ENCODE measurements at places on chromosomes 12 and 14. TPM values are rescaled to one million over a fixed set of nuclear protein-coding genes. Genes with fewer than 3 reads are reported as not detected.

ACTR10 gene
- 87.7 TPM for total RNA-seq

KCNK13 gene
- not detected for total RNA-seq

ACYP1 gene
- 9.7 TPM for total RNA-seq

VWF gene
- total RNA-seq: 0.23 TPM

PROX2 gene
- total RNA-seq: not detected

SPIC gene
- total RNA-seq: not detected

TEX52 gene
- total RNA-seq: not detected

PTPRO gene
- 1.7 TPM for total RNA-seq

DNA sequence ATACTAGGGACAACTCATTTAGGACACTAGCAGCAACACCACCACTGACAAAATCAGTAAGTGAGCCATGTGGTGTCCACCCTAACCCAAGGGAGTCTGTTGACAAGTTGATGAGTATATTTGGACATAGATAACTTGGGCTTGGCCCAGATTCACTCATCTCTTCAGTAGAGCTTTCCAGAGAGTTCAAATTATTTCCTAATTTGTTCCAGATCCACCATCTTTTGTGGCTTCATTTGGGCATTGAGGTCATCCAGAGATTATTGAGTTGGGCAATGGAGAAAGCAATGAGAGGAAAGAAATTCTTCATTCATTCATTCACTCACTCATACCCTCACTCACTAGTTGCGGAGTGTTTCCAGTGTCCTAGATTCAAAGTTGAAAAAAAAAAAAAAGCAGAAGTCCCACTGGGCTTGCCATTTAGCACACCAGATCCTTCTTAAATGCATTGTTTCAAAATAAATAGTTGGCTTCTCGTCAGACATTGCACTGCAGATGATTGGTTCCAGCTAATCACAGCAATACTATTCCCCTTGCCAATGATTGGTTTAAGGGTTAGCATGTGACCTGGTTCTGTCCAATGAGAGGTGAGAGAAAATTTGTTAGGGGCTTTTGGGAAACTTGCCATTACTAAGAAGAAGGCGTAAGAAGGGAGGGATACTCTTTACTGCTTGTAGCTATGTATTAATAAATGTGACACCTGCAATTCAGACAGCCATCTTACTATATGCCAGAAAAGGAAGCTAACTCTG is 31.8 kb upstream of the WSCD2 start:
- no peak for DNase-seq

DNA sequence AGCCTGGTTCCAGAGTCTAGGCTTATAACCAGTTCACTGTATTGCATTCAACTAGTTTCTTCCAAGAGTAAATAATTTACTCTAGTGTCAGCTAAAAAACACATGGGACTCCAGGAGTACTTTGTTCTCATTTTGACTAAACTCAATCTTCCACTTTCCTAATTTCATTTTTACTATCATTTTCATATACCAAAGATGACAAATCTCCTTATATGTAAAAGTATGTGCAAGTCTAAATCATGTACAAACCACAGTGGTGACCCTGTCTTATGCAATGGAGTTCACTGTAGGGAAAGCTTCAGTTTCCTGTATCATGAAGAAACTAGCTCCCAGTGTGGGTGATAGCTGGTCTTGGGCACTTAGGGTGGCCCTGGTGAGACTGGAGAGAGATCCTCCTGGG is 151.6 kb downstream of the HELB start:
- no peak for DNase-seq

DNA sequence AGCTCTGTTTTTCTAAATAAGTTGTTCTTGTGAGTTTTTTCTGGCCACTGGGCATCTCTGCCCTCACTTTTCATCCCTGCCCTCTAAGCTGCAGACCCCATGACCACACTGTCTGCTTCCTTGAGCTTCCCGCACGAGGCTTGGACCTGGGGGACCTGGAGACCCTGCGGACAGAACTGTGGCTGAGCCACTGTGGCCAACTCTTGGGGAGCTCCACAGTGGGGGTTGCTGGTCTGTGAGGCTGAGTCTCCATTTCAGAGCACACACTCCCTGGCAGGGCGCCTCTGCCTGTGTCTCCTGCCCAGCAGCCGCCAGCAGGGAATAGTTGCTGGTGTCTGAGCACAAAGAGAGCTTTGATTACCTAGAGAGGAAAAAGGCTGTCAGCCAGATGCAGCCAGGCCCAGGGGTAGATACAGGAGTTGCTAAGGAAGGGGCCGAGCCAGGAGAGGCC is 13.1 kb upstream of the RIN3 start:
- no peak for DNase-seq

DNA sequence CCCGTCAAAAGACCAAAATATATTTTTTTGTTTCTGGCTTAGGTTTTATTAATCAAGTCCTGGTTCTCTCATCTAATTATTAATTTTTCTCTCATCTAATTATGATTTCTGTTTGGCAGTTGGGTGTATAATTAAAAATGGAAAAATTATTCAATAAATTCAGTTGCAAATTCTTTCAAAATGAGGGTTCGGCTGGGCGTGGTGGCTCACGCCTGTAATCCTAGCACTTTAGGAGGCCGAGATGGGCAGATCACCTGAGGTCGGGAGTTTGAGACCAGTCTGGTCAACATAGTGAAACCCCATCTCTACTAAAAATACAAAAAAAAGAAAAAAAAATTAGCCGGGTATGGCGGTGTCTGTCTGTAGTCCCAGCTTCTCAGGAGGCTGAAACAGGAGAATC is 3.9 kb upstream of the GTSF1 start:
- no peak for DNase-seq

GRCh38 chr12:132490422-132491137 is 629 bp downstream of the FBRSL1 start:
- DNase-seq: no peak
